Tibial nerve (tissue), 4 donors: ENCODE measurements at places on chromosomes 16 and 17. TPM values are rescaled to one million over a fixed set of nuclear protein-coding genes. Genes with fewer than 3 reads are reported as not detected.
A peak's percentile ranks its signal among the peaks of the same experiment; 100 is the strongest.

MT1E gene
- 1,068 TPM for total RNA-seq

TBC1D3I gene
- not detected for total RNA-seq

KRT32 gene
- total RNA-seq = not detected

CSH1 gene
- total RNA-seq = not detected

TTLL6 gene
- 0.60 TPM for total RNA-seq

ACAP1 gene
- total RNA-seq = 11.1 TPM

ADAP2 gene
- total RNA-seq = 64.2 TPM

HBM gene
- 3.3 TPM for total RNA-seq

HOXB6 gene
- total RNA-seq = 2.9 TPM

COQ9 gene
- total RNA-seq = 24.3 TPM

KRT24 gene
- total RNA-seq = 0.20 TPM

DNA sequence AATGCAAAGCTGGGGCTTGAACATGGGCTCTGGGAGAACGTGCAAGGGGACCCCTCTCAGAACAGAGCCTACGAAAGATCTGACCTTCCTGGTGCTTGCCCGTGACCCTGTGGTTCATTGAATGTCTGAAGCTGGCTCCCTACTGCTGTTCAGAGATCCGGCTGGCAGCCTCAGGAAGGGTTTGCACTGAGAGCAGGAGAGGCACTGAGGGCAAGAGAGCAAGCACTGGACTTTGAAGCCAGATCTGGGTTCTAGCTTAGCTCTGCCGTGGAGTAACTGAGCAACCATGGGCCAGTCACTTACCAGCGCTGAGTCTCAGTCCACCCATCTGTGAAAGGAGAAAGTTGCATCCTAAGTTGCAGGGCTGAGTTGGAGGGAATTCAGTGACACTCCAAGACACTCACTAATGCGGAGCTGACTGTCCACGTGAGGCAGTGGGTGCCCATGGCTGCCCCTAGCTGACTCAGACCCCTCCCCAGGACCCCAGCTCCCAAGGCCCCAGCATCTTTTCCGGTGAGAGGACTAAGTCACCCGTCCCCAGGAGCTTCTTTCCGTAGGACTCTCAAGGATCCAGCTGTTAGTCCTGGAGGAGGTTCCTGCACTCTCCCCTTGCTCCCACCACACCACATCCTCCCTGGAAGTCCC, 41.3 kb downstream of the BEAN1 start:
- DNase-seq = no peak

DNA sequence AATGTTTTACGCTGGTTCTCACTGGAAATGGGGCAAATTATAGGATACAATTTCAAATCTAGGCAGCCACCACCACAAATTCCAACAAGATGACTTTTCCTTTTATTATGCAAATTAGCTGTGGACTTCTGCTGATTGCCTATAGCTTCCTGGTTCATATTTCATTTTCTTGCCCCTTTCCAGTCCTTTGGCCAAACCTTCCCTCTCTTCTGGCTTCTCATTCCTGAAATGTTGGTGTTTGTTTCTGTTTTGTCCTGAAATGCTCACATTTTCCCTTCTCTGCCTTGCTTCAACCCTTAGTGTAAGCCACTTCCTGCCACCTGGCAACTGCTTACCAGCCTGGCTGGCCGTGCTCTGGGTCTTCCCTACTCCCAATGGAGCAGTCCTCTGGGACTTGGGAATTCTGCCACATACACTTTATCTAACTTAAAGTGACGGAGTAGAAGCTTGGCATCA, 14.0 kb downstream of the PRSS54 start:
- DNase-seq = no peak

DNA sequence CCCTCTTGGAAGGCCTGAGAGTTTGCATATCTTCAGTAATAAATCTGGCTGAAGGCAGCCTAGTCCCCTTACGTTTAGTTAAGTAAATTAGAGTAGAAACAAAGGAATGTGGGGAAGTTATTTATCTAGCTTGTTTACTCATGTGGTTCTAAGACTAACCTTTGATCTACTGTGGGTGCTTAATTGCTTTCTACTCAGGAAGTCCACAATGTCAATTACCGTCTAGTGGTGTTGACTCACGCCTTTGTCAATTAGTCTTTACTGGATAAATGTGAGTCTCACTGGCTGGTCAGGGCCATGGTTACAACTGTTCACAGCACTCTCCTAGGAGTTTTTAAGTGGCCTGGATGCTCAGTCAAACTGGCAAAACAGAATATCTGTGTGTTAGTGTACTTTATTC, 2338.4 kb downstream of the TP53TG3F start:
- DNase-seq = no peak

DNA sequence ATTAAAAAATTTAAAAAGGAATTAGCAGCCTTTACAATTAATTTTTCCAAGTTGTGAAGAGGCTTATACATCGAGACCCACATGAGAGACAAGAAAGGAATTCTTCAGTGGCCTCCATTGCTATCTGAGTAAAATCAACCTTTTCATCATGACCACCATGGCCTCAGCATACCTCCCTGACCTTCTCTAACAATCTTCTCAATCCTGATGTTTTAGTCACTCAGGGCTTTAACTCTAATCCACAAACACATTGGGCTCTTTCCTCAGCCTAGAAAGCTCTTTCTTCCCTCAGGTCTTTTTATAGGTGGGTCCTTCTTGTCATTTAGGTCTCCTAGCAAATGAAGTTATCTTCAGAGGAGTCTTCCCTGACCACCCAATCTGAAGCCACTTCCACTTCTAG, 46.4 kb downstream of the SPOP start:
- DNase-seq = no peak

- DNase-seq = peak; percentile 52
Measured at GRCh38 chr16:67857547-67858233, 10.2 kb upstream of the CENPT start.

- DNase-seq = no peak
Measured at GRCh38 chr16:9869776-9870175, 312.5 kb downstream of the GRIN2A start.

DNA sequence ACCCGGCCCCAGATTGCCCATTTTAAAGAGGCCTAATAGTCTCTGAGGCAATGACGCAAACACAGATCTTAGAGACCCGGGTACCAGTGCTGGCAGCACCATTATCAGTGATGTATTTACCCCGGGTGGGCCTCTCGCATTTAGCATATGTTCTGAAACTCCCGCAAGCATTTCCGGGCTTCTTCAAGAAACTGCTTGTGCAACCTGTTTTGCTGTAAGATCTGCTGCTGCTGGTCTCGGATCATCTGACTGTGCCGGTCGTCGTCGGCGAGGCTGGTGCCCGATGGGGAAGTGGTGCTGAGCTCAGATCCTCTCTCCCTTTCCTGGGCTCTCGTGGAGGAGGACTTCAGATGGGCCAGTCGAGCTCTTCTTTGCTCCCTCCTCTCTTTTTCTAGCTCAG, 12.5 kb downstream of the CEP295NL start:
- DNase-seq = peak; percentile 57

DNA sequence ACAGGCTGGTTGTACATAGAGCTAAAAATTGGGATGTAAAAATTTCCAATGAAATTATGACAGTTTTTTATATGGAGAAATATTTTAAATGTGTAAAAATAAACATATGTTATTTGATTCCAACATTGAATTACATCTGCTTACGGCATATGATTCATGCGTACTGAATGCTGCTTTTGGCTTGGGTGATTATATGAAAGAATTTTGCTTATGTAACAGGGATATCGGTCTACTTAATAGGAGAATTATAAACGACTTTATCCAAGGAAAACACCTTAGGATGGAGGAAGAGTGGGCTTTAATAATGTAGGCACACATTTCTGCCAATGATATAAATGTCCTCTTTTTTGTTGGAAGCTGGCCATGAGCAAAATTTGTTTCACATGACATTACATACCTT, 197.3 kb upstream of the GOT2 start:
- DNase-seq = no peak

DNA sequence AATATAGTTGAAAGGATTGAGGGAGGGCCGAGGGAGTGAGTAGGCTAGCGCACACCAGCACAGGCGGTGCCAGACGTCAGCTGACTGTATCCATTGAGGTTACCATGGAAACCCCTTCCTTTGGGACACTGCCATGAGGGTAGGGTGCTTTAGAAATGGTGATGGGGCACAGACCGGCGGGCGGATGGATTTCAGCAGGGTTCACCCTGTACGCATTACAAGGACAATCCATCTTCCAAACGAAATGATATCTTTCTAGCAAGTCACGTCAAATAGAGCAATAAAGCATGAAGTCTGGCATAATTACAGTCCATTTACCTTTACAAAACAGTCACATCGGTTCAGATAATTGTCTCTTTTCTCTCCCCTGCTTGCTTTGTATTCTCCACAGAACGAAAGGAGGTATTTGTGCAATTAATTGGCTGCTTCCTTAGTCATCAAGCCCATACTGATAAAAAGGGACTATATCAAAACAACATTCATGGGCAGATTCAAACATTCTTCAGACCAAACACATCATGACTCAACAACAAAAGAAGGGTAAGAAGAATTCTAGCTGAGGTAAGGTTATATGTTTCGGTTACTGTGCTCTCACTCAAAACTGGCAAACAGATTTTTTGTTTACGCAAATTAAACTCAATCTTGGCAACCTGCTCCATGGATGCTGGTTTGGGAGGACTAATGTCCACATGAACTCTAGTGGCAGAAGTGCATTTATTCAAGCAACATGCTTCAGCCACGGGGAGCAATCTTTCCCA, 140.6 kb downstream of the CDK5R1 start:
- no peak for DNase-seq

GRCh38 chr17:65913326-65913850, 278.5 kb downstream of the CEP112 start:
- DNase-seq = no peak

DNA sequence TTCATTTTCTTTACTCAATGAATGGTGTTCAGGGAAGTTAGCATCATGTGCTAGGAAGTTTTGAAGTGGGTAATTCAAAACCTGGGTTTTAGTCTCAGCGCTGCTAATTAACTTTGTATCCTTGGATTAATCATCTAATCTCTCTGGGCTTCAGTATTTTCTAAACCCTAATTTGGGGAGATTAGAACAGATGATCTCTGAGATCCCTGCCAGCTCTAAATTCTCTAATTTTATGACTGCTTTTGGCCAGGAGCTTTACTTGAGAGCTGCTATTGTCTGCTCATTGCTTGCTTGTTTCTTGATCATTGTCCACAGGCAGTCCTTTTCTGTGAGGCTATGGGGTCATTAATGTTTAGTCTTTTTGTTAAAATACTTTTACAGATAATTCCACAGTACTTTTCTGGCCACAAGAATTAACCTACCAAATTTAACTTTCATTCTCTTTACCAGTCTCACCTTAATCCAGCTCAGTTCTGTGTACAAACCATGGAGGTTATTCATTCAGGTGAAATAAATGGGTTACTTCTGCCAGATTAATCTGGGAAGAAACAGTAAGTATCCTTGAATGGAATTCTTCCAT, 28.4 kb upstream of the VWA3A start:
- no peak for DNase-seq

DNA sequence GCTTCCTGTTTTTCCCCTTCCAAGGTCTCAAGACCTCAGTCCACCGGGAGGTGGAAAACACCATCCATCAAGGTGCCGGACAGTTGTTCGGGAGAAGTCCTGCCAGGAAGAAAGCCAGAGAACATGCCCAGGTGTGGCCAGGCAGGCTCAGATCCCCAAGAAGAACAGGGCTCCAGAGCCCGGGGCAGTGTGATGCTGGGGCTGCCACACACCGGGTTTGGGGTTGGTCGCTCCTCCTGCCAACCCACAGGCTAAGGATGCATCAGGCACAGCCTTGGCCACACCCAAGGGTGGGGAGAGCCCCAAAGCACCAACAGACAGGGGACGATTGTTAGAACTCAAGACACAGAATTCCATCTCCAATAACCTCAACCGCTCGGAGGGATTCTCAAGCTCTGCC, 19.7 kb downstream of the ZFHX3 start:
- DNase-seq = no peak

- DNase-seq = no peak
Measured at GRCh38 chr16:10504404-10504885, 76.0 kb downstream of the EMP2 start.
